ENCODE measurements at places on chromosomes 5 and 9.

DNA sequence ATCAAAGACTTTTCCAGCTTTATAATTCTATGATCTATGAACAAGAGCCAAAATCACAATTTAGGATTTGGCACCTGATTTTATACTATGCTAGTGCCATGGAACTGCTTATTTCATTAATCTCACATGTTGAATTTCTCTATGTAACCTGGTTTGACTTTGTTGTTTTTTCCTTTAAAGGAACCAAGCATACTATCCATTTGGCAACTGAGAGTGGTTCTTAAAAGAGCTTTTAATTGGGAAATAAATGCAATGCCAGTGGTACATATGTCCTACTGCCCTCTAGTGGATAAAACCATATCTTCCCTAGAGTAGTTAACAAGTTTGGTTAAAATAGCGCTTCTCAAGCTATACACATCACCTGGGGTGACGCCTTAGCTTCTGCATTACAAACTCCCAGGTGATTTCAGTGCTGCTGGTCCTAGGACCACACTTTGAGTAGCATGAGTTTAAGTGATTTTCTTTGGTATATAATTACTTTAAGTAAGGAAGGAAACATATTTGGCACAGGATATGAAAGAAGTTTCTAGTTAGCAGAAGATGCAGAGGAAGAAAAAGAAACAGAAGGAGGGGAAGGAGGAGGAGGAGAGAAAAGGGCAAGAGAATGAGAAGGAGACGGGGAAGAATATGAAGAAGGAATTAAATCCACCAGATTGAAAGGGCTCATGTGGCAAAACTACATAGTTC is 56.8 kb downstream of the FGF10 start:
- peak; percentile 10 for DNase-seq

- no peak for DNase-seq
Observed at GRCh38 chr5:32538031-32538547, 47.3 kb upstream of the SUB1 start.

DNA sequence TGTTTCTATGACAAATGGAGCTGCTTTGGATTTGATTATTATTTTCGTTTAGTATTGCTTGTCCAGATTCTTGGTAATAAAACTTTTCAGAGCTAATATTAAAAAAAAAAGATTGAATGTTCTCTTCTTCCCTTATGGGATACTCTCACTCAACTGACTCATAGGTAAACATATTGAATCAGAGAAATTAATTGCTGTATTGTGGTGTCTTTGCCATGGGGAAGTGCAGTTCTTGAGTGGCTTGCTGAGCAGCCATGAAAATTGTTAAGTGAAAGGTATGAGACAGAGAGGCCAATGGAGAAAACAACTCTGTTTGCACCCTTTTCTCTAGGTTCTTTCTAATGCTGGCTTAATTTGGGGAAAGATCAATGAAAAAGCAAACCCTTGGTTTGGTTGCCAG is 149.9 kb upstream of the HMHB1 start:
- DNase-seq = no peak

DNA sequence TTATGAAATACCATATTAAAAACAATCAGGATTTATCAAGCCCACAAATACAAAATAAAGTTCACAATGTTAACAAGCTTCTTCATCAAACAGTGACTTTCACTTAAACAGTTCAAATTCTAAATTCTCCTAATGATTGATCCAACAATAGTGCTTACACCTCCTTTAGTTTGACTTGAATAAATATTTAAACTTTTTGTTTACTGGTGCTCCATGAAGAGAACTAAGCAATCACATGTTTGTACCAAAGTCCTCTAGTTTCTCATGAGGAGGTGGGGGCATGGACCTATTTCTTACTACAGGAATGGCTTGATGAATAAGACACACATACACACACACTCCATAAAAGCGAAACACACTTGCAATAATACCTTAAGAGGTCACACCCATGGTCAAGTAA is 95.8 kb downstream of the RAPGEF6 start:
- DNase-seq = no peak

DNA sequence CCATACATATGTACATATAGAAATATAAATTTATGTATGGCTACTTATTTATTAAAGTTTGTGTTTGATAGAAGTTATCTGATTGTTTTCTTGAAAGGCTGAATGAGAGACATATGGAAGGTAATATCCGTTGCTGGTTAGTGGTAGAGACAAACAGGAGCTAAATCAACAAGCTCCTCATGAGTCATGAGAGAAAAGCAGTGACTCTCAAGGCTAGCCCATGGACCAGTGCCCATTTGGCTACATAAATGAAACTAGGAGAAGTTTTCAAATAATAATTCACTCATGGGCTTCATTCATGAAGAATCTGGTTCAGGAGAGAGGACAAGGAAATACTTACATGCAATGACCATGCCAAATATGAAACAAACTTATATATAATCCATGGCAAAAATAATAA is 504.5 kb upstream of the ITGA1 start:
- no peak for DNase-seq

GRCh38 chr9:108812396-108813025 is 43.3 kb downstream of the ACTL7B start:
- no peak for DNase-seq

DNA sequence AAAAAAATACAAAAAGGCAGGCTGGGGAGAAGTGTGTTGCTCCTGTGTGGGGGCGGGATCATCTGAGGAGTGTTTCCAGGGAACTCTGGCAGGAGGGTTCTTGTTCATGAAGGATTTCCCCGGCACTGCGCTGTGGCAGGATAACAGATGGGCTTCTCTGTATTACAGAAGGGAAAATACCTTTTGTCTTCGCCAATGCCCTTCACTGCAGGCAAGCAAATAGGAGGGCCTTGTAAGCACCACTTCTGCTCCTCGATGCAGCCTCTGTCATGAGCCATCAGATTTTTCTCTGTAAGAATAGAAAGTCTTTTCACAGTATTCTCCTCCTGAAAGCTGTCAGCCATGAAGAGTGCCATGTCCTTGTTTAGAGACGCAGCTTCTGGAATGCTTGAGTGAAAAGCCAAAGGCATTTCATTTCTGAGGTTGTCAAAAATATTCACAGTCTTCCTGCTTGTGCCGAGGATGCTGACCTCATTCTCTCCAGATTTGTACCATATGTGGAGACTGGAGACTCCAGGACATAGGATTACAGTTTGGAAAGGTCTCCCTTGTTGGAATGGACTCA is 294.0 kb downstream of the YTHDC2 start:
- no peak for DNase-seq

GRCh38 chr9:133496861-133497842 is 18.3 kb upstream of the SLC2A6 start:
- DNase-seq = no peak

- DNase-seq = no peak
Observed at GRCh38 chr9:36566813-36567221, 5.9 kb upstream of the MELK start.

GRCh38 chr5:60541980-60542379 is 158.0 kb downstream of the DEPDC1B start:
- DNase-seq = no peak

DNA sequence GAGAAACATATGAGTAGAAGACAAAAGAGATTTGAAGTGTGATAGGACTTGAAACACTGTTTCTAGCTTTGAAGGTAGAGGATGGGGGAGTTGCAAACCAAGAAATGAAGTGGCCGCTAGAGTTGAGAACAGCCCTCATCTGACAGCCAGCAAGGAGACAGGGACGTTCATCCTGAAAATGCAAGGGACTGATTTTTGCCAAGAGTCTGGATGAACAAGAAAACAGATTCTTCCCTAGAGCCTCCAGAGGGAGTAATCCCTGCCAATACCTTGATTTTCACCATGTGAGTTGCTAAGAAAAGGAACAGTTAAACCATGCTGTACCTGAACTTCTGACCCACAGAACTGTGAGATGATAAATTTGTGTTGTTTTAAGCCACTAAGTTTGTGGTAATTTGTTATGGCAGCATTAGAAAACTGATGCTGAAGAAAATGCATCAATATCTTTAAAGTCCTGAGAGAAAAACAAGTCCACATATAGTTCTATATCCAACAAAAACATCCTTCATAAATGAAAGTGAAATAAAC is 154.0 kb upstream of the ADAMTSL1 start:
- no peak for DNase-seq

DNA sequence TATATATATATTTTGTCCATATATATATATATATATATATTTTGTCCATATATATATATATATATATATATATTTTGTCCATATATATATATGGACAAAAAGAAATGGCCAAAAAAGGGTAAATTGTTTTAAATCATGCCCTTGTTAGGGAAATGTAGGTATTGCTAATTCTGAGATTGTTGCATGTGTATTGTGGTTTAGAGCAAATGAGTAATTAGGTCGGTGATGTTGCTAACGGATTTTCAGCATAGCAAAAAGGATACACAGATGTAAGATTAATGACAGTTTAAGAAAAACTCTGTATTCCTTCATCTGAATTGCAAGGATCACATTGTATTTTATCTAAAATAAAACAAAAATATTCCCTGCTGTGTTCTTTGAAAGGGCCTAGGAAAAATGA is 40.2 kb downstream of the OSTF1 start:
- DNase-seq = no peak

DNA sequence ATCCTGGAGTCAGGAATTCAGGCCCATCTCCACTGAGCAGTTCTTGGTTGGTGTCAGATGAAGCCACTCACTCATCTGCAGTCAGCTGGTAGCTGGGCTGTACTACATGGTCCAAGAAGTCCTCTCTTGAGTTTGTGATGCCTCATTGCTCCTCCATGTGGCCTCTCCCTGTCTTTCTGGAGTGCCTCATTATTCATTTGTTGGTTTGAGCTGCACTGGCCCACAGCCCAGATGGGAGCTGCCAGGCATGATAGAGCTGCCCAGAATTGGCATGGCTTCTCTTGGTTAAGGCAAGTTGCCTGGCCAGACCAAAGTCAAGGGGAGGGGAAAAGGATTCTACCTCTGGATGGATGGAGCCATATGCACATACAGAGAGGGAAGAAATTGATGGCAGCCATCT is 8.0 kb downstream of the PTCD2 start:
- DNase-seq = no peak

DNA sequence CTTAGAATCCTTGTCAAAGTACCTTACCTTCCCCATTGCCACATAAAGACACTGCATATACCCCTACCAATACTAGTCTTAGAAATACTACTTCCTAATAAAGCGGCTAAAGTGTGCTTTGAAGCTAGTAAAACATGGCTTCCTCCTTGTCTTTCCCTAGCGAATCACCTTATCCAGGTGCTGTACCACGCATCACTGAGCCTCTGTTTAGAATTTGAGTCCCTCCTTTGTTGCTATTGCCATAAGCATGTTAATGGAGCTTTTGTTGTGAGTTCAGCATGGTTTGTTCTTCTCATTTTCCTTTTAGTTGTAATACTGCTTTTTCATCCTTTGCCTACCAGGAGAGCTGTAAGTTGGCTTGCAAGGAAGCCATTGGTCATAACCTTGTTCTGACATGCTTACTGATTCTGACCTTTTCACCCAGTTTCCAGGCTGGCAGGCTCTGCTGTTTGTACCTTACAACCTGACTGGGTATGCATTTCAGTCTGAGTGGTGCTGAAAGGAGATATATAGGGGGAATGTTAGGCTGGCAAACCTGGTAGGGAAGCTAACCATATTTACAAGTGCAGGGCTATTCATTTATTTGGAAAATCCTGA is 49.8 kb downstream of the LMNB1 start:
- no peak for DNase-seq

DNA sequence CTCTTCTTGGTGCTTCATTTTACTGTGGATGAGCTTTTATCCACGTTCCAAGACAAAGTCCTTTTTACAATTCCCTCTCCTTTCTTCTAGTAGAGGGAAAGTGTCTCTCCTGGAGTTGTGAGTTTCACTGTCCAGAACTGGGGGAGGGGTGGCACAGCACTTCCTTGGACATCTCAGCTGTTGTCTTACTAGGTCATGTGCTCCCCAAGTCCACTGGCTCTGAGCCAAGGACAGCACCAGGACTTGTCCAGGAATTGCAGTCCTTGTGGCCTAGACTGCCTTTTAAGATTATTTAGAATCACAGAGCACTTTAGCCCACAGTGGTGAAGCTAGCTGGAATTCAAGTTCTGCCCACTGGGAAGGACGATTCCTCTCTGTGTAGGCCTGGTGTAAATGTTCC is 700.2 kb upstream of the PTPRD start:
- DNase-seq = no peak

- no peak for DNase-seq
Observed at GRCh38 chr9:126684345-126684744, 70.6 kb downstream of the LMX1B start.

DNA sequence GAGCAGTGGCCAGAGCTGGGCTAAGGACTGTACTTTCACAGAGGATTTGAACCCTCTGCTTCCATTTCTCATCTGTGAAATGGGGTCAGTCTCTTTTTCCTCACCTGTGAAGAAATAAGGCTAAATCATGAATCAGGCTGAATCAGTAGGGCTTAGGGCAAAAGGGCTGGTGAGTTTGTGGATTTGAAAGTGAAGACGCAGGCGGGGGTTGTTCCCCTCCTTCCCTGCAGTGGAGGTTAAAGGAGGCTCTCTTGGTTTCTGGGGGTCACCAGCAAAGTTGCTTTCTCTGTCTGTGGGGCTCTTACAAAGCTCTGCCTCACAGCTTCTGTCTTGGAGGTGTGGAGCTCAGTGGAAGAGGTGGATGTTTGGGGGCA is 17.6 kb upstream of the NDST1 start:
- no peak for DNase-seq

GRCh38 chr9:119963798-119964372 is 594.6 kb upstream of the BRINP1 start:
- peak; percentile 78 for DNase-seq

DNA sequence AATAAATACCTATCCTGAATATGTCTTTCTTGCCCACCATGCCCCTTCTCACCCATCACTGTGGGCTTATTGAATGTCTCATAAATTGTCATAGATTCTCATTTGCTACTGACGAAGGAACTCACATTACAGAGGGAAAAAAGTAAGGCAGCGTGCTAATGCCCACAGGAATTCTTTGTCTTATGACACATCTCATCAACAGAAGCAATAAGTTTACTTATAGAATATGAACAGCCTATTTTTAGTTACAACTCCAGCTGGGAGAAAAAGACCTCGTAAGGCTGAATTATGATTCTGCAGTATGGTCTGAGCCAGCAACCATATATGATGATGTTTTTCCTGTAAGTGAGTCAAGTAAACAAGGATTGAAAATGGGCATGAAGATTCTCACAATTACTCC is 22.4 kb upstream of the ATG10 start:
- DNase-seq = no peak

GRCh38 chr5:11037080-11037479 is 276.0 kb upstream of the DAP start:
- no peak for DNase-seq

DNA sequence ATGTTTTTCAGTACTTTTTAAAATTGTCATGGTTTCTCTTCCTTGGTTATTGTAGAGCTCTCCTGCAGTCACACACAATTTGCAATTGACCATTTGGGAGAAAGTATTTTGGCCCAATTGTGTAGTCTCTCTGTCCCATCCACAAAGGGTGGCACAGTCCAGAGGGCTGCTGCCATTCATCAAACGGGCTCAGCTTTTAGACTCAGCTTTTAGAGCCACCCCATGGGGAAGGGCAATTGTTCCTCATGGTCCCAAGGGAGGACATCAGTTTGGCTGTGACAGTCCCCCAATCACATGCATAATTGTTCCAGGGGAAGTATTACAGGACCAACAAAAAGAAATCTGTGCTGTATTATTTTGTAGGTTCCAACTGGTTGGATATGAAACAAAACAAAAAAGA is 207.6 kb downstream of the ZNF462 start:
- no peak for DNase-seq

GRCh38 chr9:84940294-84940693 is 270.8 kb downstream of the NTRK2 start:
- no peak for DNase-seq

- DNase-seq = no peak
Observed at GRCh38 chr5:160548949-160549645, 127.4 kb downstream of the PTTG1 start.

- no peak for DNase-seq
Observed at GRCh38 chr5:21236971-21237427, 1249.0 kb upstream of the CDH18 start.

- DNase-seq = peak; percentile 85
Observed at GRCh38 chr5:136082390-136083193, 50.1 kb upstream of the SMAD5 start.
